ENCODE measurements at places on chromosomes 1 and 21. TPM values are rescaled to one million over a fixed set of nuclear protein-coding genes. Genes with fewer than 3 reads are reported as not detected.

HRNR gene
- not detected for total RNA-seq

CTTNBP2NL gene
- total RNA-seq: 32.0 TPM

CFAP141 gene
- total RNA-seq: not detected

CFHR4 gene
- 0.42 TPM for total RNA-seq

KRTAP12-2 gene
- total RNA-seq: 0.25 TPM

CFAP45 gene
- total RNA-seq: 0.27 TPM

RAVER2 gene
- 20.1 TPM for total RNA-seq

OLFML3 gene
- total RNA-seq: 91.1 TPM

LDLRAD1 gene
- 0.09 TPM for total RNA-seq

MNDA gene
- not detected for total RNA-seq

CFHR5 gene
- total RNA-seq: not detected

SHISAL2A gene
- 0.60 TPM for total RNA-seq

VCAM1 gene
- 0.07 TPM for total RNA-seq

C1QTNF12 gene
- 8.5 TPM for total RNA-seq

SLAMF6 gene
- not detected for total RNA-seq

CDCA8 gene
- 47.7 TPM for total RNA-seq

B3GALT5 gene
- 32.4 TPM for total RNA-seq

KDF1 gene
- 19.8 TPM for total RNA-seq

PAX7 gene
- 0.73 TPM for total RNA-seq

RHOU gene
- 5.8 TPM for total RNA-seq

SVBP gene
- total RNA-seq: 28.7 TPM

SLC45A1 gene
- 2.3 TPM for total RNA-seq

FAM72A gene
- total RNA-seq: 30.6 TPM

ADAMTS4 gene
- 11.2 TPM for total RNA-seq

TEX38 gene
- total RNA-seq: 0.21 TPM

TSPAN1 gene
- 0.50 TPM for total RNA-seq

SPRR2F gene
- total RNA-seq: not detected

ADGRL4 gene
- 1.4 TPM for total RNA-seq

ADAMTS1 gene
- 16.9 TPM for total RNA-seq

DPM3 gene
- 73.5 TPM for total RNA-seq

FRRS1 gene
- 6.2 TPM for total RNA-seq

SCP2 gene
- total RNA-seq: 56.8 TPM

PPM1J gene
- total RNA-seq: 22.6 TPM
